ENCODE measurements at places on chromosomes 12 and 14.
A peak's percentile ranks its signal among the peaks of the same experiment; 100 is the strongest.

GRCh38 chr14:90375934-90376333 is 20.9 kb upstream of the CALM1 start:
- DNase-seq, result no peak

- DNase-seq, result no peak
These were observed 62.7 kb downstream of the RBM19 start for GRCh38 chr12:113903381-113903863.

DNA sequence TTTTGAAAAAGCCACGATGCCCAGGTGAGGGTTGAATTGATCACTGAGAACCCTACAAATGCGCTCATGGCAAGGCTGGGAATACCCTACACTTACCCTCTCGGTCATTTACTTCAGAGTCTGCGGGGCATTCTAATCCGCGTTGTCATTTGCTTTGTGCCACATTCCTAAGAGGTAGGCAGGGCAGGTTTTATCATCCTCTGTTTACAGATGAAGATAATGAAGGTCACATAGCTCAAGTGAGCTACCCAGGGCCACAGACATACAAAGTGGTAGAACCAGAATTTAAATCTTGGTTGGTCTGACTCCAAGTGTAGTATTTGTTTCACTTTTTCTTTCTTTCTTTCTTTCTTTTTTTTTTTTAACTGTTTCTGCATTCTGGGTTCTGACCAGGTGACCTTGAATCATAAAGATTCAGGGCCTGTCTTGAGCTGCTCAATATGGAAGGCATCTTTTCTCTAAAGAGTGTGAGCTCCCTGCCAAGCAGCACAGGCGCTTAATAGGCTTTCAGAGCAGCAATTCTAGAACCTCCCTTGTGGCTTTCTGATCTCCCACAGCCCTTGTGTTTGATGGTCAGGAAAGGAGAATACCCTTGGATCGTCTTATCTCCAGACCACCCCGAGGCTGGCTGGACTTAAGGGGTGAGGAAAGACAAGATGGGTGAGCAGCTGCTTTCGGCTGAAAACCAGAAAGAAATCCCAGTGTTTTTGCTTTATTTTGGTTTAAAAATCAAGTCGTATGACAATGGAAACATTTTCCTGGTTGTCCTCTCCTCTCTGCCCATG is 662 bp upstream of the BATF start:
- no peak for DNase-seq

DNA sequence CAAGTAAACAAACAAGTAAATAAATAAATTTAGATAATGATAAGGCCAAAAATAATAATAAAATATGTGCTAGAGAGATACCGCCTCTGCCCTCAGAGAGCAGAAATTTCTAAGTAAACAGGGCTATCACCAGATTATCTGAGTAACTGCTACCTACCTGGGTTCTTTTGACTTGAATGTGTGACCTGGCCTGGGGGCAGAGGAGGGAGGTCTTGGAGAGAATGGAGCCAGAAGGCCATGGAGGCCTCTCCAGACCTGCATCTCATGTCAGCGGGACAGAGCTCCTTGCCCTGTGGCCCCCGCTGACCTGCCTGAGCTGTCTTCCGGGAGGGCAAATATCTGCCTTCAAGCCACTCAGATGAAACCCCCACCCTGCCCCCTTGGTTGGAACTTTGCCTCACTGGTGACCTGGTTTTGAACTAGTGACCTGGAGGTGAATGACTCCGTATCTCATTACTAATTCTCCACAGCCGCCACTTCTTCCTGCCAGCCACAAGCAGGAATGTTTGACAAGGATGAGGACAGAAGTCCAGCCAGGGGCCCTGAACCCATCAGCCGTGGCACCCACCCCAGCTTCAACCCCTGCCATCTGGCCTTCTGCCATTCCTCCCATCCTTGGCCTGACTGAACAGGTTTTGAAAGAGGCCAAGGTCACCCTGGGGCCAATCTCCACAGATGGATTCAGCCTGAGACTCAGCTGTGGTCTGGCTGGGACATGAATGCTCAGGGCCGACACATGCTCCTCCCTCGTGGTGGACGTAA is 86.8 kb upstream of the PARP11 start:
- DNase-seq, result no peak

- no peak for DNase-seq
These were observed 2.4 kb upstream of the NRL start for GRCh38 chr14:24117179-24117578.

DNA sequence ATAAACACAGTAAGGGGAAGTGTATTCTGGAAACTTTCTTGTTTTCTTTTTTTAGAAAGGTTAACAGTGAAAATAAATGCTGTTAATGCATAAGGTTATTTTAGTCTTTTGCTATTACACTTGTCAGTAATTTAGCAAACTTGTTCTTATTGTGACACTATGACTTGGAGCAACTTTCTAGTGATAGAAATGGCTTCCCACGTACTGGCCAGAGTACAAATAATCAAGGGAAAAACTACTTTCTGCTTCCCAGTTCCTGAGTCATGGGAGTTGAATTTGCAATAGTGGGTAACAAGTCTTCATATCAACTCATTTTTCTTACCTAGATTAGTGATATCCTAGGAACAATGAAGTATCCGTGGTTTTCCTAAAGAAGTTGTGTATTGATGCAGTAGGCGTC is 1072.3 kb downstream of the FLRT2 start:
- no peak for DNase-seq

DNA sequence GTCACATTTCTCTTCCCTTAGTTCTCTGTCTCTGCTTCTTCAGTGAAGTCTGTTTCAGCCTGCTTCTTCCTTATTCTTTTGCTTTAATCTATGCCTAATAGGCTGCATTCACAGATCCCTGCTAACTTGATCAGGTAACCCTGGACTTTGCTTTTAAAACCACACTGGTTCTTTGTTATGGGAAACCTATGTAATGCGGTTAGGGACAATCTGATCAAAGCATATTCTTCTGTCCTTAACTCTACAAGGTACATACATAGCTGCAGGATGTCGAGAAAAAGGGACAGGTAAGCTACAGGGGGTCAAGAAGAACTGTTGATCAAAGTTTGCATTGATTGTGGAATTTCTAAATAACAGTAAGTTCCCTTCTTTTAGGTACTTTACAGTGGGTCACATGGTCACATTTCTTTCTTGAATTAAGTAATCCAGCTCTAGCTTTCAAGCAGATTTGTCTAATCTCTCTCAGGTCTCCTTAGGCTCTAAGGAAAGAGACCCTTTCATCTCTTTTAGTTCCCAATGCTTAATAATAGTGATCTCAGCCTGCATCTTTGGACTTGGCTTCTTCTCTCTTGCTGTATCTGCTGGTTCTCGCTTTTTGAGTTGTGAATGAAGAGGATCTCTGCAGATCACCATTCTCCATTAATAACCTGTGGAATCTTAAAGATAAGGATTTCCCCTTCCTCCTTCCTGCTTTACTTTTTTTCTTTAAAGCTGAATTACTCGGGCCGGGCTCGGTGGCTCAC is 3.8 kb downstream of the COPZ1 start:
- DNase-seq, result no peak

DNA sequence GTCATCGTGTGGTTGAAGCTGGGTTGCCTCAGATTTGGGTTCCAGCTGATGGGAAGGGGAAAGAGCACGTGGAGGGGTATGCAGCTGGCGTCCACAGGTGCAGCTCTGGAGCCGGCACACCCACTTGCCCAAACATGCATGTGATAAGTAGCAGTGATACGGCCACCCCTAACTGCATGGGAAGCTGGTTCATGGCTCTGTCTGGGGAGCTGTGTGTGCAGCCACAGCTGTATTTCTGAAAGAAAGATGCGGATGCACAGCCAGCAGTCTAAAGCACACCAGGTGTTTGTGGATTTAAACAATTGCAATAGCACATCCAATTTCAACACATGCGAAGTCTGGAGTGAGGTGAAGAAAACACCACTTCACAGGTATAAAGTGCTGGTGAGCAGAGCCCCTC is 181.4 kb downstream of the EFCAB11 start:
- DNase-seq, result no peak

- DNase-seq, result no peak
These were observed 35.3 kb downstream of the STX2 start for GRCh38 chr12:130803702-130804101.

DNA sequence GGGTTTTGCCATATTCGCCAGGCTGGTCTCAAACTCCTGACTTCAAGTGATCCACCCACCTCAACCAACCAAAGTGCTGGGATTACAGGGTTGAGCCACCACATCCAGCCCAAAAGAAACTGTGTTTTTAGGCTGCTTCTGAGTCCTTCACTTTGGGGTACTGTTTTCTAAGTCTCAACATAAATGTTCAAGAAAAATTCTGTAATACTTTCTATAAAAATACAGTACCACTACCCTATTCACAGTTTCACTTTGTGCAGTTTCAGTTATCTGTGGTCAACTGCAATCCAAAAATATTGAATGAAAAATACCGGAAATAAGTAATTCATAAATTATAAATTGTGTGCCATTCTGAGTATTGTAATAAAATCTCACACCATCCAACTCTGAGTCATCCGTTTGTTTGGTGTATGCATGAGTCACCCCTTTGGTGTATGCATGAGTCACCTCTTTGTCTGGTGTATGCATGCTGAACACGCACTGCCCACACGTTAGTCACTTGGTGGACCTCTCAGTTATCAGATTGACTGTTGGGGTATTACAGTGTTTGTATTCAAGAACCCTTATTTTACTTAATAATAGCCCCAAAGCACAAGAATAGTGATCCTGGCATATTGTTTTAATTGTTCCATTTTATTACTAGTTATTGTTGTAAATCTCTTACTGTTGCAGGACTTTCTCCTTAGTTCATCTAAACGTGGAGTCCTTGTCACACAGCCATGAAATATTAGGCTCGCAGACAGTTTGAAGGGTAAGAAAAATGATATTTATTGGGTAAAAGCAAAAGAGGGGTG is 190.2 kb downstream of the FSCB start:
- peak; percentile 77 for DNase-seq

DNA sequence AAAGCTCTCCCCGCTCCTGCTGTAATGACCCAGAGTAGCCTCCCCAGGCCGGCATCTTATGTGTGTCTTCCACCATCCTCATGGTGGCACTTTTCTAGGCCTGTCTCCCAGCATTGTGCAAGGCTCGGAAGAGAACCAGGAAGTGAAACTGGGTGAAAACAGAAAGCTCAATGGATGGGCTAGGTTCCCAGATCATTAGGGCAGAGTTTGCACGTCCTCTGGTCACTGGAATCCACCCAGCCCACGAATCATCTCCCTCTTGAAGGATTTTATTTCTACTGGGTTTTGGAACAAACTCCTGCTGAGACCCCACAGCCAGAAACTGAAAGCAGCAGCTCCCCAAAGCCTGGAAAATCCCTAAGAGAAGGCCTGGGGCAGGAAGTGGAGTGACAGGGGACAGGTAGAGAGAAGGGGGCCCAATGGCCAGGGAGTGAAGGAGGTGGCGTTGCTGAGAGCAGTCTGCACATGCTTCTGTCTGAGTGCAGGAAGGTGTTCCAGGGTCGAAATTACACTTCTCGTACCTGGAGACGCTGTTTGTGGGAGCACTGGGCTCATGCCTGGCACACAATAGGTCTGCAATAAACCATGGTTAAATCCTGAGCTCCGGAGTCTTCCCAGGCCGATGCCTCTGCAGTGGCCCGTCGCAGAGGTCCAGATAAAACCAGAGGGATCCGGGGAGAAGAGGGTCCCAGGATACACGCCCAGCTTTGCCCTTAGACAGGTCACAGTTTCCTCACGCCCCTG is 15.6 kb downstream of the ACVRL1 start:
- no peak for DNase-seq
